Caco-2 (cell line): ENCODE measurements at places on chromosomes 1 and 21. TPM values are rescaled to one million over a fixed set of nuclear protein-coding genes. Genes with fewer than 3 reads are reported as not detected.

GRCh38 chr1:176222196-176222595 lies 15.1 kb upstream of the COP1 start:
- no peak for DNase-seq

MEF2D gene
- 18.6 and 21.4 TPM in 2 replicates for total RNA-seq

- no peak for DNase-seq
Measured at GRCh38 chr1:2505461-2505994, 20.9 kb downstream of the PANK4 start.

DNA sequence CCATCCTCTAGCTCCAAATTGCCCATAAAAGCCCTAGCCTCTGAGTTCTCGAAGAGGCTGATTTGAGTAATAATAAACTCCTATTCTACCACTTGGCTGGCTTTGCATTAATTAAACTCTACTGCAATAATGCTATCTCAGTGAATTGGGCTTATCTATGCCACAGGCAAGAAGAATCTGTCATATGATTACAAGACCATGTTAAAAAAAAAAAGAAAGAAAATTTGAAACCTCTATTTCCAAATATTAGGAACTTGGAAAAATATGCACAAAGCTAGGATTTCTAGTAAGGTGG lies 27.6 kb upstream of the SGIP1 start:
- no peak for DNase-seq

DNA sequence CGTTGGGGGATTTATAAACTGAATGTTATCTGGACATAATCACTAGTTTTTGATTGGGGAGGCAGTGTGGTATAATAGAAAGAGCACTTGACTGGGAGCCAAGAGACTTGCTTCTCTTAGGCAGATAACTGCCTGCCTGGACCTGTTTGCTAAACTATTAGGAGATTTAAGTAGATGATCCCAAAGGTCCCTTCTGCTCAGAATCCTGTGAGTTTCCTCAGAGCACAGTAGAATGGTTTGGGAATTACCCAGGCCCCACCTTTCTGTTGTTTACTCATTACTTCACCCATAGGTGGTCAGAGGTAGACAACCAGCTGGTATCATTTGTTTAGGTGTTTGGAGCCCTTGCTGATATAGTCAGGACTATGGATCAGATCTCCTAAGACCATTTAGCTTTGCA lies 10.3 kb upstream of the PODN start:
- DNase-seq: no peak
